ENCODE measurements at places on chromosomes 4 and X.

- DNase-seq, result no peak
These were observed at the start of gene ING2 for GRCh38 chr4:183504930-183505610. Gene ING2 (plus strand): TSS chr4:183505058. CDS start chr4:183505196, 138 bp downstream.

GRCh38 chrX:55026143-55026542 lies 4.6 kb downstream of the ALAS2 start:
- DNase-seq, result no peak

GRCh38 chrX:2955838-2956237 lies 26.7 kb upstream of the ARSD start:
- DNase-seq, result no peak

GRCh38 chrX:40176351-40177116 lies 78.8 kb upstream of the BCOR start:
- no peak for DNase-seq

GRCh38 chrX:122272011-122272410 lies 912.1 kb upstream of the GRIA3 start:
- DNase-seq, result no peak

- no peak for DNase-seq
These were observed 112.4 kb downstream of the PTTG2 start for GRCh38 chr4:38072578-38072977.

All from fibroblast of skin of left quadriceps (primary cell).